ENCODE measurements at places on chromosomes 11 and 22.
A peak's percentile ranks its signal among the peaks of the same experiment; 100 is the strongest.

GRCh38 chr11:79054636-79055035, 386.2 kb downstream of the TENM4 start:
- DNase-seq: no peak

- peak; percentile 83 for DNase-seq
Observed at GRCh38 chr11:68460741-68461574, at the start of gene PPP6R3. Gene PPP6R3 (plus strand): TSS chr11:68460752. CDS start chr11:68537665, 76,913 bp downstream.

GRCh38 chr11:2810411-2811205, 75.0 kb downstream of the CDKN1C start:
- DNase-seq: peak; percentile 53

- no peak for DNase-seq
Observed at GRCh38 chr11:16977136-16977993, 36.8 kb downstream of the PLEKHA7 start.

DNA sequence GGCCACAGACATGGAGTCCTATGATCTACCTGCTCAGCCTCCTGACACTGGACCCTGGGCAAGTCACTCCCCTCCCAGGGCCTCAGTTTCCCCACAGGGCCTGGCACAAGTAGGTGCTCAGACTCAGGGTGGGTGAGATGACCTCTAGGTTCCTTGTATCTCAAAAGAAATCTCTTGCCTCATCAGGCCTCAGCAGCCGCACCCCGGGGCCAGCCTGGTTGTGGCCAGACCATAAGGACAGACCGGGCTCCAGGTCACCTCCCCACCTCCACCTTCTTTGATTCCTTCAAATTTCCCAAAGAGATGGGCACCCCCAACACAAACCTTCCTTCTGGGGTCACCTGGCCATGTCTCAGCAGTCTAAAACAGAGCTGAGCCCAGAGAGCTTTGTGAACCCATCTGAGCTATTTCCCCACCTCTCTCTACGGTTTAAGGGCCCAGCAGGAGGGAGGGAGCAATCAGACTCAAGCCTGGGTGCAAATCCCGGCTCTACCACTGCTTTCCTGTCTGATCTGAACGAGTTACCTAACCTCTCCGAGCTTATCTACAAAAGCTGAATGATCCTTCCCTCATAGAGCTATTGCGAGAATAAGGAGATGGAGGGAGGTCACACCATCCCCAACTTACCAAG, 2.5 kb upstream of the APOL4 start:
- DNase-seq: no peak

Measured in suprapubic skin (tissue), 4 donors.